ENCODE measurements at places on chromosomes 11 and 22. TPM values are rescaled to one million over a fixed set of nuclear protein-coding genes. Genes with fewer than 3 reads are reported as not detected.

KCTD14 gene
- total RNA-seq: 0.40 TPM

PAX6 gene
- not detected for total RNA-seq

KIRREL3 gene
- total RNA-seq: 4.4 TPM

DTX4 gene
- total RNA-seq: 14.5 TPM

KRTAP5-10 gene
- 0.32 TPM for total RNA-seq

TNKS1BP1 gene
- 48.5 TPM for total RNA-seq

CD82 gene
- 125 TPM for total RNA-seq

HTR3B gene
- total RNA-seq: not detected

MAP6 gene
- total RNA-seq: 1.7 TPM

KCNK4 gene
- total RNA-seq: not detected

CATSPER1 gene
- total RNA-seq: 1.1 TPM

CCDC134 gene
- total RNA-seq: 11.8 TPM

HBD gene
- 1.5 TPM for total RNA-seq

UQCR10 gene
- total RNA-seq: 32.8 TPM

Data from spleen (tissue), 13 donors.